ENCODE measurements at places on chromosomes 5 and 9.
A peak's percentile ranks its signal among the peaks of the same experiment; 100 is the strongest.

GRCh38 chr9:14849851-14850250 is 60.4 kb downstream of the FREM1 start:
- DNase-seq, result no peak

DNA sequence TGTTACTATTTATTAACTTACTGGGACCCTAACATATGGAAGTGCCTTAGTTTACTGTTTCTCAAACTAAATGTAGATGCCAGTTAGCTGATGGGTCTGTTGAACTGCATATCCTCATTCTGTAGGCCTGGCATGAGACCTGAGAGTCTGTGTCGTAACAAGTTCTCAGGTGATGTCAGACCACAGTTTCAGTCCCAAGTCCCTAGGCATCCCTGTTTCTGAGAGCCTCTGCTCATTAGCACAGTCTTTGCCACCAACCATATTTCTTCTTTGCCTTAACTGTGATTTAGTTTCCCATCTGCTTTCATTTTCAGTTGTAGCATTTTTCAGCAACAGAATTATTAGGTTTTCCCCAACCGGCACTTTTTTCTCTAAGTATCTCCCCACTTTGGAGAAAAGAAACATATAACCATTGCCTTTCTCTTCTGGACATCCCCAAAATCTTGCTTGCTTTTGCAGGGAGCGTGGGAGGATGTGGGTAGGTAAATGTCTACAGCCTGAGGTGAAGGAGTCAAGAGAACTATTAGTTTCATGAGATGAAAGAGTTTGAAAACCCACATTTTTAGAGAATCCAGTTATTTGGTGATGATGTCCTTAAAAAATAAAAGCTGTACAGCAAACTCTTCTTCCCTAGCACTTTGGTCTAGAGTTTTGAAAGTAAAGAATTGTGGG is 74.6 kb downstream of the NUDT12 start:
- DNase-seq, result no peak

DNA sequence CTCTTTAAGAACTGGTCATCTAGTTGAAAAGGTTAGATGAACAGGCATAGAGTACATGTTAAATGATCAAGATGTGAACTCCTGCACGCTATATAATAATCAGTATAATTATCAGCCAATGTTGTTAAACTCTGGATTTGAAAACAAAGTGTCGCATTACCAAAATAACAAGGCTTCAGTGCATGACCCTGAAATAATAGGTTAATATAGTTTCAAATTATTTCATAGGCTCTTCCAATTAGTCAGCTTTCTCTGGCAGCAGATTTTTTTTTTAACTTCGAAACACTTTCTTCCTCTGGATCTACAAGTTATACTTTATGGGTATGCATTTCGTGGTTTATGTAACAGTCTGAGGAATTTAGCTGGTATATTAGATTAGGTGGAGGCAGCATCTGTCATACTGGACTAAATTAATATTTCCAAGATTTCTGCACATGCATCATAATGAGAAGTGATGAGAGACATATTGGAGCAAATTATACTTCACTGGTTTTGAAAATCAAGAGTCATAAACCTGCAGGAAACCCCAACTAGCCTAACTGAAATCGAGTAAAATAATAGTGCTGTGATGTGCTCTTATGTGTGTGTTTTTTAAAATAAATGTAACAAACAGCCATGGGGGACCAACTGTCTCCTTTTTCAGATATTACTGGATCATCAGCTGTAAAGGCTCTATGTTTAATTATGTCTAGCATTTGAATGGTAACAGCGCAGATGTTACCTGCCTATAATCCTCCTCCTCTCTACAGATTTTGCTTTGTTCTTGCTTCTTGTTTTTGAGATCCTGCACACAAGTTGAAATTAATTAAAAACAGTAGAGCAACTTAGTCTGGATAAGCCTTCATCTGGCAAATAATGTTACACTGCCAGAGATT is 85.9 kb upstream of the CKMT2 start:
- no peak for DNase-seq

GRCh38 chr9:99356512-99356971 is 134.5 kb downstream of the SEC61B start:
- DNase-seq, result no peak

DNA sequence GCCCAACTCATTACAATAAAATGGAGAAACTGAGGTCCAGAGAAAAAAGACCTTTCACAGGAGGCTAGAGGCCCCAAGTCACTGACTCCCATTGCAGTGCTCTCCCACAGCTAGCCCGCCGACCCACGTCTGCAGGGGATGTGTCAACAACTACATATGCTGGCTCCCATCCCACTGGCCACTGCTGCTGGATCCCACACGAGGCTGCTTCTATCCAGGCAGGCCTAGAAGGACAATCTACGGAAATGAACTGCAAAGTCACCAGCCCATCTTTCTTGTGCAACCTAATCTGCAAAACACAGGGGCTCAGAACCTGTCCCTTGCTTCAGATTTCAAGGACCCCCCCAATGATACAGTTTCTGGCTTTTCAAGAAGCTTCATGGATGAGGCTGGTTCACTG is 24.0 kb downstream of the RAPGEF1 start:
- peak; percentile 36 for DNase-seq
